Stomach (tissue), 19 donors: ENCODE measurements at places on chromosomes 4 and X. TPM values are rescaled to one million over a fixed set of nuclear protein-coding genes. Genes with fewer than 3 reads are reported as not detected.

GABRA4 gene
- 0.05 TPM for polyA plus RNA-seq

CD40LG gene
- polyA plus RNA-seq = not detected

MAB21L2 gene
- 0.08 TPM for polyA plus RNA-seq

FRMPD4 gene
- polyA plus RNA-seq = 0.03 TPM

FGF5 gene
- polyA plus RNA-seq = not detected

TMEM144 gene
- 2.3 TPM for polyA plus RNA-seq

DGAT2L6 gene
- polyA plus RNA-seq = not detected

ADAMTS3 gene
- polyA plus RNA-seq = 0.13 TPM

PPP1R2C gene
- not detected for polyA plus RNA-seq

BCORL1 gene
- 2.4 TPM for polyA plus RNA-seq

GATA1 gene
- polyA plus RNA-seq = not detected

NLGN3 gene
- polyA plus RNA-seq = 0.31 TPM

GABRE gene
- 0.61 TPM for polyA plus RNA-seq

TSPAN7 gene
- polyA plus RNA-seq = 3.6 TPM

LIMCH1 gene
- polyA plus RNA-seq = 4.7 TPM

DCHS2 gene
- 1.2 TPM for polyA plus RNA-seq

MAGEC1 gene
- not detected for polyA plus RNA-seq

PABPC4L gene
- polyA plus RNA-seq = 0.35 TPM

CDX4 gene
- not detected for polyA plus RNA-seq

PABPC1L2A gene
- polyA plus RNA-seq = not detected

PPP4R3C gene
- not detected for polyA plus RNA-seq

SORCS2 gene
- polyA plus RNA-seq = 0.15 TPM

JAKMIP1 gene
- 0.46 TPM for polyA plus RNA-seq

IDS gene
- 32.9 TPM for polyA plus RNA-seq

KLB gene
- 0.10 TPM for polyA plus RNA-seq

BMX gene
- 0.56 TPM for polyA plus RNA-seq

DCLK2 gene
- 0.61 TPM for polyA plus RNA-seq

LNX1 gene
- 6.3 TPM for polyA plus RNA-seq

MAML3 gene
- polyA plus RNA-seq = 2.4 TPM

AKAP14 gene
- polyA plus RNA-seq = not detected

CLRN2 gene
- polyA plus RNA-seq = not detected

S100G gene
- not detected for polyA plus RNA-seq

SSX4 gene
- polyA plus RNA-seq = not detected

MAGEE2 gene
- 0.10 TPM for polyA plus RNA-seq

SHROOM4 gene
- 7.8 TPM for polyA plus RNA-seq

H2BW2 gene
- not detected for polyA plus RNA-seq

PLAC1 gene
- polyA plus RNA-seq = not detected

INTU gene
- 0.92 TPM for polyA plus RNA-seq

PTCHD1 gene
- polyA plus RNA-seq = 0.15 TPM

ENPEP gene
- 0.40 TPM for polyA plus RNA-seq

CXorf66 gene
- not detected for polyA plus RNA-seq

NPNT gene
- 3.7 TPM for polyA plus RNA-seq

NOCT gene
- 1.1 TPM for polyA plus RNA-seq

PASD1 gene
- not detected for polyA plus RNA-seq

VEGFC gene
- polyA plus RNA-seq = 0.56 TPM

GAGE12C gene
- polyA plus RNA-seq = not detected

AWAT2 gene
- polyA plus RNA-seq = not detected

PHOX2B gene
- not detected for polyA plus RNA-seq

GUCY1A1 gene
- 4.6 TPM for polyA plus RNA-seq

LDB2 gene
- 14.7 TPM for polyA plus RNA-seq

LRRC66 gene
- 0.12 TPM for polyA plus RNA-seq

TLR8 gene
- polyA plus RNA-seq = 0.13 TPM

TENM3 gene
- polyA plus RNA-seq = 1.5 TPM

SFRP2 gene
- polyA plus RNA-seq = 1.2 TPM

HPSE gene
- 0.61 TPM for polyA plus RNA-seq

BEX1 gene
- 10.3 TPM for polyA plus RNA-seq

ADH4 gene
- 0.25 TPM for polyA plus RNA-seq

PRR32 gene
- polyA plus RNA-seq = not detected

TMEM154 gene
- polyA plus RNA-seq = 0.46 TPM

COL4A6 gene
- polyA plus RNA-seq = 19.0 TPM
